ENCODE measurements at places on chromosomes 2 and 18.

DNA sequence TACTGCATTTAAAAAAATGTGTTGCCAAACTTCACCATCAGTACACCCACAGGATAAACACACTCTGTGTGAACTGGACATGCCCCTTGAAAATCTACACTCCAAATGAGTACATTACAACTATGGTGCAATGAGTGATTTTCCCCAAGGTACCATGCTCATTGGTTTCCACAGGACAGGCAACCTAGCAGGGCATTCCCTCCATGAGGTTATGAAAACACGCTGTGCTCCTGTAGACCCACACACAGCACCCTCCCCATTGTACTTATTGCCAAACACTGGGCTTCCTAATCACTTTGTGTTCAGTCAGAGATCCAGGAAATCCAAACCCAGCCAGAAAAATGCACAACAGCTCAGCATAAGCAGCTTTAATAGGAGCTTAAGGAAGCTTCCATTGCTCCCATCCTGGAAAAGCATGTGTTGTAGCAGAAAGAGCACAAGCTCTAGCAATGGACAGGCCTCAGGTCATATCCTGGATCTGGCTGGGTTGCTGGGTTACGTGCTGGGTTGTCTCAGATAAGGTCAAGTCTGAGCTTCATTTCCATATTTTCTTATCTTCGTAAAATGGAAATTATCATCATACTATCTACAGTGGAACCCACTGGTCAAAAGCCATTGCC is 20.8 kb upstream of the ATIC start:
- no peak for DNase-seq

GRCh38 chr2:59957504-59957903 is 596.0 kb downstream of the BCL11A start:
- no peak for DNase-seq

DNA sequence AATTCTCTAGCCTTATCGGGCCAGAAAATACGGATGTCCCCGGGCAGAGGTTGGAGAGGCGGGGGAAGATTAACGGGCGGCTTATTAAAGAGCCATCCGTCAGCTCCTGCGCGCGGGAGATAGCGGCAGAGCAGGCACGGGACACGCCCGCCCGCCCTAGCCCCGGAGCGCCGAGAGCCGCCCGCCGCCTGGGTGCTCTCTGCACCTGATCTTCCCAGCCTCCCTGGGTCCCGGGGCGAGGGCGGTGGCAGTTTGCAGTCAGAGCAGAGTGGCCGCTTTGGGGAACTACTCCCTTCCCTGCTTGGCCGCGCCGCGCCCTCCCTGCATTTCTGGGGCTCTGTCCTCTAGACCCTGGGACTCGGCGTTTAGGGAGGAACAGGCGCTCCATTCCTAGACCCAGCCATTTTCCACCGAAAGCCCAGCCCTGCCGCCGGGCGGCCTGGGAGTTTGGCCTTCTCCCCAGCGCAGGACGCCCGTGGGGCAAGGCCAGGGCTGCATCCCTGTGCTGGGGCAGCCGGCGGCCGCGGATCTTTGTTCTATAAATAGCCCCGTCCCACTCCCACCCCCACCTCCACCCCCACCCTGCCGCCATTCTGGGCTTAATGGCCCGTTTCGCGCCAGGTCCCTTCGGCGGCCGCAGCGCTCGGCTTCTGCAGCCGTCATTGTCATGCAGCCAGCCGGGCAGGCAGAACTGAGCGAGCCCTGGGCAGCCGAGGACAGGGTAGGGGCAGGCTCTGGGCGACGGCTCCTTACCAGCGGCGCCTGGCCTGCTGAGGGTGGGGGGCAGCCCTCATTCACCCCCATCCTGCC is 6.6 kb downstream of the GAD1 start:
- peak; percentile 43 for DNase-seq

DNA sequence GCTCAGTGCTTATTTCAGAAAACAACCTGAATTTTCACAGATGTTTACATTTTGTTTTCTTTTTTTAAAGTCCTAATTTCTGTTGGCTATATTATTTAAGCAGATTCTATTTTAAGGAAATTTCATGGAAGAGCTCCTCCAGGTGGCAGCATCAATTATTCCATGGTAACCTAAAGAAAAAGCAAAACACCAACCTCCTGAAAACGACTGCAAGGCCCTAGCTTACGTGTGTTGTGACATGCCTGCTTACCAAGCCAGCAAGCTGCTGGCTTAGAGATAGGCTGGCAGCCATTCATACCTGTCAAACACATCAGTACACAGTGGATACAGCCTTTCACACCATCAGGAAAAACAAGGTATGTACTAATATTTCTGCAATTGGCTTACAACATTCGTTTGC is 64.9 kb downstream of the LPIN2 start:
- DNase-seq, result peak; percentile 39

DNA sequence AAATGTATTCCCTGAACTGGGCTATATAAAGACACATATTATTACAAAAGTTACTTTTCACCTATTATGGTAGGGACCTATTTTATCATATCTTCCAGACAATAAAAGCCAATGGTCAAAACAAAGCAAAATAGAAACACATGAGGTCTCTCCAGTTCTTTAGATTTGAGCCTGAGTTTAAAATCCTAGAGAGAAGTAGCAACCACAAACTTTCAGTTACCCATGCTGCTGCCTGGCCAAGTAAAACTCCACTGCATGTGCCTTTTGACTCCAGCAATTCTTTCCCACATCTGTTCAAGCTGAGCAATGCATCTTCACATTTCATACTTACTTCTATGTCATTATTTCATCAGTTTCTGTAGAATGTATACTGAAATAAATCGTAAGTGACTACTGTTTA is 405.3 kb downstream of the STK39 start:
- no peak for DNase-seq

DNA sequence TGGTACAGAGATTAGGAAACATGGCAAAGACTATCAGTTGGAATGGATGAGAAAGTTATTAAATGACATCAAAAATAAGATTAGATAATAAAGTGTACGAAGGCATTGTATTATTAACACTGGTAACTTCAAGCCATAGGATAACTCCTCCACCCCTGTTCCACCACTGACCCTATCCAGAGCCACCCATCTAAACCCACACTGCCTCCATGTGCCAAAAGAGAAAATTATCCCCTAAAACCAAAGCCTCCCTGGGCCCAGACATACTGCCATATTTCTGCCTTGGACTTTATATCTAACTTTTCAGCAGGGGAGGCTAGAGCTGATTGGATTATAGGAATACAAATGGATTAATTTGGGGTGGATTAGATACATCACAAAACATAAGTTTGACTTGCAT is 443.7 kb downstream of the BCL11A start:
- DNase-seq, result no peak

DNA sequence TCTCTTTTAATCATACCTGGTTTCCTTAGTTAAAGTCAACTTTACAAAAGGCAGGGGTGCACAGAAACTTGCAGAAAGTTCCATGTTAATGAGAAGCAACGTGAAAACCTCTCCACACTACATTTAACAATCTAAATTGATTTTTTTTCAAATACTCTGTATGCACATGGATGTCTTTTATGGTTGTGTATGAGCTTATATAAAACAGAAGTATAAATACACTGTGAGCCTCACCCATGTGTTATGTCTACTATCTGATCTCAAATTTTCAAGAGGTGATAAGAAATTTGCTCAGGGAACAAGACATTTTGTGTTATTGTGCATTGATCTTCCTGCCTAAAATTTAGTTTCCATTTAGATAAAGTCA is 617.6 kb downstream of the ADCYAP1 start:
- DNase-seq, result no peak

GRCh38 chr2:117854610-117855009 is 40.1 kb downstream of the DDX18 start:
- DNase-seq, result no peak

DNA sequence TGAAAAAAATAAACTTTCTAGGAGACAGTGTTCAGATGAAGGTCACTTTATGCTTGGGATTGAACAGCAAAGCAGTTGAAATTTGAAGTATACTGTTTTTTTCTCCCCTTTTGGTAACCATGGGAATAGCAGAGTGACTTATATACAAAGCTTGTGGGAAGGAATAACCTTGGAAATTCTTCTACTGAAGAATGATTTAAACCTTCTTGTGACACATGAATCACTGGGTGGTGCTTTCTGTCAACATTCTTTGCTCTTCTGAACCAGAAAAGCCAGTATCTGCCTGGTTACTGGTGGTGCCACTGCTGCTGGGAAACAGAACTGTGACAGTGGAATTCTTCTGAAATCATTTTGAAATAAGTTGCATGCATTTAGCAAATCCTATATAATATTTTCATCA is 39.4 kb upstream of the RND3 start:
- DNase-seq, result peak; percentile 75

DNA sequence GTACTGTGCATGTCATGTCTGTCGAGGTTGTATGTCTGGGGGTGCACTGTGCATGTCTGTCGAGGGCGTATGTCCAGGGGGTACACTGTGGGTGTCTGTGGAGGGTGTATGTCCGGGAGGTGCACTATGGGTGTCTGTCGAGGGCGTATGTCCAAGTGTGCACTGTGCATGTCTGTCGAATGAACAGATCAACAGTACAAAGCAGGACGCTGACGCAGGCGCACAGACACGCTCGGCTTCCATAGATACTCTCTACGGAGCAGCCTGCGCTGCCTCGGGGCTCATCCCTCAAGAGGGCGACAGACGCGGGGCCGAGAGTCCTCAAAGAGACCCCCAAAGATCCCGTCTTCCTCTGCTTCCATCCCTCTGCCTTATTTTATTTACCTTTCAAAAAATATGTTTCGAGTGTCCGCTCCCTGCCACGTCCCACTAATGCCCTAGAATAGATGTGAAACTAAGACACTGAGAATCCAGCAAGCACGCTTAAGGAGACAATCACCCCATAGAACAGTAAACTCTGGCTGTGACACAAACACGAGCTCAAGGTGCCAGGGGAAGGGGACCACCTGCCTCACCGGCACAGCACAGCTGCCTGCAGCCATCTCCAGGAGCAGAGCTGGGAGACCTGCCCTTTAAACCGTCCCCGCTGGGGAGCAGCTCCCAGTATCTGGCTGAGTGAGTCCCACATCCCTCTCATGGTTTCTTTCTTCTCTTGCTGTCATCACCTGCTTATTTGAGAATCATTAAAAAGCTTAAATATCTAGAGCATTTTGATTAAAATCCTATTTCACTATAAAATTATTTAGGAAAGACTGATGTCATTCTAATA is 250.5 kb upstream of the MYT1L start:
- no peak for DNase-seq

DNA sequence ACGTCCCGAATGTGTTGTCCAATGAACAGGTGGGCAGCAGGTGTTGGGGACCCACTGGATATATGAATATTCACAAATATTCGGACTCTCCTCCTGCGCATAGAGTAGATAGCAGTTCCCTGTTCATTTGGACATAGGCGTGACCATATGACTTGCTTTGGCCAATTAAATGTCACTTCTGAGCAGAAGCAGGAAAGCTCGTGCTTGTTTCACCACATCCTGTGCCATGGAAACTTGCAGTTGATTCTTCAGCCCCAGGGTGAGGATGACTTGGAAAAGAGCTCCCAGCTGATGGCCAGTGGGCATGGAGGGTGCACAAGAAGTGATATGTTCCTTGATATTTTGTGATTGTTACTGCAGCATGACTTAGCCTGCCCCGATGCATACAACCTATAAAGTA is 52.6 kb downstream of the PTPRM start:
- DNase-seq, result no peak

GRCh38 chr2:206163251-206163880 is 3.7 kb downstream of the EEF1B2 start:
- DNase-seq, result no peak

DNA sequence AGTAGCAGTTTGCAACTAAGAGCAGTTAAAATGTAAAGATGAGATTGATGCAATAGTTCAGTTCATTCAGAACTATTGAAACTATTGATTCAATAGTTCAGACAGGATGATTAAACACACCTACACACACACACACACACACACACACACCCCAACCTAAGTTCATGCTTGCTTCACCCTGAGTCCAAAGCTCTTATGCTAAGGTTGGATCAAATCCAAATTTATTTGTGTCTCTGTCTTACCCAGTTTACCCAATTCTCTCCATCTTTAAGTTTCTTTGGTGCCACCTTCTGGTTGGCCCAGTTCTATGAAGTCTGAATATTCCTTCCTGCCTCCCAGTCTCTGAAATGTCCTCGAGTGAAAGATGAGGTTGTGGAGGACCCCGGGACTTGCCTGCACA is 5.1 kb downstream of the SERPINB8 start:
- peak; percentile 25 for DNase-seq
